ENCODE measurements at places on chromosomes 11 and 22.

- DNase-seq = no peak
These were observed 3.6 kb downstream of the INCENP start for GRCh38 chr11:62127426-62127825.

- DNase-seq = no peak
These were observed 19.7 kb downstream of the OR51E2 start for GRCh38 chr11:4677948-4678347.

DNA sequence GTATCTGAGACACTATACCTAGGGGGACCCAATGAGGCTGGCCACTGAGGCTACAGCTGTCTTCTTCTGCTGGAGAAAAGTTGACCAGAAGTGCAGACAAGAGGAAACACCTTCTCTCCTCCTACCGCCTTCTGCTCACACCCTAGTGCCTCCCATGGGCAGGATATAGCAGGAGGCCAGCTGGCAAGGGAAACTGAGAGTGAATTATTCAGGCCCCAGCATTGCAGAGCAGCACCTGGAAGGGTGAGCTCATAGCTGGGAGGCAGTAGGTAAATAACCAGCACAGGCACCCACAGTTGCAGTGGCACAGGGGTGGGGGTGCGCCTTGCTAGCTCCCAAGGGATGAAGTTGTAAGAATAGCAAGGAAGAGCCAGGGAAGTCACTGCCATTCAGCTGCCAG lies 267.4 kb upstream of the NCAM1 start:
- DNase-seq = no peak

- no peak for DNase-seq
These were observed 72.2 kb upstream of the TSPAN18 start for GRCh38 chr11:44654596-44654995.

All from lower leg skin (tissue), 4 donors.